ENCODE measurements at places on chromosomes 11 and 22.

- no peak for DNase-seq
Observed at GRCh38 chr11:11391796-11392463, 38.9 kb upstream of the CSNK2A3 start.

DNA sequence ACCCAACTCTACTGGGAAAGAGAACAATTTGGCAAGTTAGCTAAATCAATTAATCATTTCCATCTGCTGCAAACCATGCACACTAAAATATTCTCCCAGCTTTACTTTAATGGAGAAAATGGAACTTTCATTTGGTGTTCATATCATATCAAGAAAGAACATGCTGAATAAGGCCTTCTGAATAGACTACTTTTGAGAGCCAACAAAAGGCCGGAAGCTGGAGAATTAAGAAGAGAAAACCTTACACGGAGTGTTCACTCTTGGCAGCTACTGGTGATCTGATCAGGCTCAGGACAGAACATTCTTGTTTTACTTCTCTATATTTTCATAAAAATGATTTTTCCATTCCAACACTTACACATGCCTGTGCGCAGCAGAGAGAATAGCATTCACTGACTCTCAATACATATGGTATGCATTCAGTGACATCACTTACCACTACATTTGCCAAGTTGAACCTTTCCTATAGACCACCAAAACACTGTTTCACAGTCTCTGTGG is 165.3 kb downstream of the TTC28 start:
- DNase-seq, result no peak

GRCh38 chr11:20025332-20025840 is 134.9 kb downstream of the DBX1 start:
- DNase-seq, result no peak

- no peak for DNase-seq
Observed at GRCh38 chr22:31623592-31624304, 38.3 kb downstream of the PISD start.

DNA sequence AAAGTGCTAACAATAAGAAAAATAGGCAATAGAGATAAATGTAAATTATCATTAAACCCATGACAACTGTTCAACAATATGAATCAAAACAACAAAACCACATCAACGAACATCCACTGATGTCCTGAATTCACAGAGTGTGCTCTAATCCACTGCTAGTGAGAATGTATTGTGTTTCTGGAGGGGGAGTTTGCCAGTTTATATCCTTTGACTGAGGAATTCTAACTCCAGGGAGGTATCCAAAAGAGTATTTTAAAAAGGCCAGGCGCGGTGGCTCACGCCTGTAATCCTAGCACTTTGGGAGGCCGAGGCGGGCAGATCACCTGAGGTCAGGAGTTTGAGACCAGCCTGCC is 1.7 kb upstream of the WEE1 start:
- DNase-seq, result no peak

GRCh38 chr11:10975287-10975721 is 117.5 kb upstream of the ZBED5 start:
- no peak for DNase-seq

DNA sequence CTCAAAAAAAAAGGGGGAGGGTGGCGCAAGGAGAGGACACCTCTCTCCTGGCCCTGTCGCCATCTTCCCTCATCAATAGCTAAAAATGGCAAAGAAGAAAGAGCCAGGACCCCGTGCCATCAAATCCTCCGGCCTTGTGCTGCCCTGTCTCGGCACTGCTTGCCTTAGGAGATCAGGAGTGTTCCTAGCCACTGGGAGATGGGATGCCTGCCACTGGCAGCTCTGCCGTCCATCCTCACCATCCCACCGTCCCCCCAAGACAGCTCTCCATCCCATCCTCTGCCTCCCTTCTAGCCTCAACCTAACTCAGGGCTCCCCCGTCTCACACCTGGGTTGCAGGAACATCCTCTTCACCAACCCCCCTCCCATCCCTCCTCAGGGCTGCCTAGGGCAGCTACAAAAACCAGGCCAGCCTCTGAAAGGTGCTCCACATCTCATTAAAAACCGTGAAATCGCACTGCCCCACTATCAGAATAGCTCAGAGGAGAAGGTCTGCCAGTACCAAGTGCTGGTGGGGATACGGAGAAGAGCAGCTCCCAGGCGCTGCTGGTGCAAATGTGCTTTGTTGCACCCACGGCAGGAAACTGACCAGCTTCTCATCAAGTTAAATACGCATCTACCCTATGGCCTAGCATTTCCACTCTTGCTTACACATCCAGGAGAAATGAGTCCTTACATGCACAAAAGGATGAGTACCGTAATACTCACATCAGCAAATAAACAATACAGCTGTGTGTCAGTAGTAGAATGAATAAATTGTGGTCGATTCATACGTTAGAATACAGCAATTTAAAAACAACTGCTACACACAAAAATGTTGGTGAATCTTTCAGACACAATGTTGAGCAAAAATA is 31.7 kb upstream of the GCAT start:
- DNase-seq, result no peak

GRCh38 chr11:45266676-45267020 is 19.5 kb downstream of the SYT13 start:
- DNase-seq, result no peak

DNA sequence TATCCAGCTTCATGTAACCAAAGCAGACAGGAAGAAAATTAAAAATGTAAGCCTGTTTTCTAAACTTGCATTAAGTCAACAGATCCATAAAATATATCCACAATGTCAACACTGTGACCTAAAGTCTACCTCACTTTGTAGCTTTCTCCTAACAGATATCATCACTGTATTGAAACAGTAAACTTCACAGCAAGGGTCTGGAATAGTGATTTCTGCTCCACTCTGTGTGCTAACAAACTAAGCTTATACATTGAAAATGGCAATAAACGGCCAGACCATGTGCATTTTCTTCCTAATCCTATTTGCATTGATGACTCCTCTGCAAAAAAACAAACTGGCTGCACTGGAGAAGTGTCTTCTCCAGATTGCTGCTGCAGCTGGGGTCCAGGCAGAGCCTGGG is 26.8 kb downstream of the CADM1 start:
- DNase-seq, result no peak

DNA sequence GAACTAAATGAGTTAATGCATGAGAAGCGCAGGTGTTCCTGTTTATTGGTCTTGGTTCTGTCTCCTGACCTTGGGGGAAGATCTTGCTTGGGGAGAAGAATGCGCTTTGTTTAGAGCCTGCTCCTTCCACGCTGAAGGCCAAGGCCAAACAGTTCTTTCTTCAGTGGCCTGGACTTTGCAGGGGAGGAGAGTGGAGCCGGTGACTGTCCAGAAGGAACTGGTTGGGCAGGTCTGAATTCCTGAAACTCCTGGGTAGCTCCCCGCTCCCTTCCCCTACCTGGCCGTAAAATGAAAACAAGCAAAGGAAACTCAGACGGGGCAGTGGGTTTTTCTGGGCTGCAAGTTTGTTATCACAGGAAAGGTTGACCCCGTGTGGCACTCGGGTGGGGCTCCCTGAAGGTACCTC is 3.6 kb downstream of the ARHGAP8 start:
- DNase-seq, result no peak

GRCh38 chr11:72223615-72224563 is 678 bp upstream of the INPPL1 start:
- peak; percentile 69 for DNase-seq

DNA sequence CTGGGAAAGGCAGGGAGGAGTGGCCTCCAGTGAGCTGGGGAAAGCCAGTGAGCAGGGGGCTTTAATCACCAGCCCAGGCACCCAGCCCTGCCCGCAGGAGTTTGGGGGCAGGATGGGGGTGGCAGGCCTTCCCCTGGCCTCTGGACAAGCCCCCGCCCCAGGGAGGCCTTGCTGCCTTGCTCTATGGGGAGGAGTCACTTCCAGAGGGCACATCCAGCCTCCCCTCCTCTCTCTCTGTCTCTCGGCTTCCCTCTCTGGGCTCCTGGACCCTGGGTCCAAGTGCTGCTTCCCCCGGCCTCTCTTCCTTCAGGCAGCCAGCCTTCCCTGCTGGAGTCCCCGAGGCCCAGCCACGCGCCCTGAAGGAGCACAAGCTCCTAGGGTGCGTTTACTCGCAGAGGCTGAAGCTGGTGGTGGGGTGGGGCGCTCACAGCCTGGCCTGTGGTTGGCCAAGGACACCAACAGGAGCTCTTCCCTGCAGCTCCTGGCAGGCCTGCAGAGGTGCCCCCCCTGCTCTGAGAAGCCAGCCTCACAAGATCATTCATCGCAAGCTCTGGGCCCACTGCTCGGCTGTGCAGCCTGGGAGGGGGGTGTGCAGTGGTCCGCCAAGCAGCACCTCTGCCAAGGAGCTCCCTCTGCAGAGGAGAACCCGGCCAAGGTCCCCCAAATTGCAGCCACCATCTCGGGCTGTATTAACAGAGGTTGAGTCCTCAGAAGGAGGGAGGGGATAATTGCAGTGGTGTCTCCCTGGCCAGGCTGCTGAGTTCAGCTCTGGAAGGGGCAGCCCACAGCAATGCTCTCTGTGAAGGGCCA is 25.4 kb downstream of the OSBPL5 start:
- no peak for DNase-seq

DNA sequence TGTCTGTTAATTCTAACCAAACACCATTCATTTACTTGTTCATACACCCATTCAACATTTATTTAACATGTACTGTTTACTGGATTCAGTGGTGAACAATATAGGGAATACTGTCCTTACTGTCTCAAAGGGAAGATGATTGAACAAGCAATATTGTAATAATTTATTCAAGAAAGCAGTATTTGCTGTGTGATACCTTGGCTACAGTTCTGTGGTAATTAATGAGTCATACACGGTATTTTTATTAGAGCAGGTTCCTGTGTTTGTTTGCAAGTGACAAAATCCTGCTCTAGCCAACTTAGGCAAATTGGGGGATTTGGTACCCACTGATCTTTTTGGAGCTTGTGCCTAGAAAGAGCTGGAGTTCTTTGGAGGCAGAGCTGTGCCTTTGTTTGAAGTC is 15.7 kb downstream of the PIH1D2 start:
- no peak for DNase-seq

GRCh38 chr22:20562607-20563465 is 55.4 kb downstream of the MED15 start:
- DNase-seq, result no peak

DNA sequence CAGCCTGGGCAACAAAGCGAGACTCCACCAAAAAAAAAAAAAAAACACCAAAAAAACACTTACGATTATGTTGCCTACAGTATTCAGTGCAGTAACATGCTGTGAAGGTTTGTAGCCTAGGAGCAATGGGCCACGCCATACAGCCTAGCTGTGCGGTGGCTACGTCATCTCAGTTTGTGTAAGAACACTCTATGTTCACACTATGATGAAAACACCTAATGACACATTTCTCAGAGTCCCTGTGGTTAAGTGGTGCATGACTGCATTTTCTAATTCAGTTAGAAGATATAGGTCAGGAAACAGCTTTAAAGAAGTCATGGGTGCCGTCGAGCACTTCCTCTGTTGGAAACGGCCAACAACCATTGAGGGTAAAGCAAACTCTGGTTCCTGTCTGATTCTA is 75.7 kb upstream of the ANO1 start:
- no peak for DNase-seq

DNA sequence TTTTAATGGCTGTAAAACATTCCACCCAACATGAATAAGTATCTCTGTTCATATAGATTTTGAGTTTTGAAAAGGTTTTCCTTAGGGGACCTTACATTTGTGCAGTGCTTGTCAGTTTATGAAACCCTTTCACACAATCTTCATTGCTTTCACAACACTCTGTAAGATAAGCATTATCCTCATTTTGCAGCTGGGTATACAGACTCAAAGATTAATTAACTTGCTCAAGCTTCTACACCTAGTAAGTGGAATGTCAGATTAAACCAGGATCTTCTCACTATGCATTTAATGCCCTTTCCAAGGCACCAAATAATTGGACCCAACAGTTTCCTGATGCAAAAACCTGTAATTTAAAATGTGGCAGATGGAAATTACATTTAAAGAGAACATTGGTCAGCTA is 11.6 kb upstream of the GAB2 start:
- no peak for DNase-seq

GRCh38 chr11:114343020-114343419 is 46.8 kb downstream of the NNMT start:
- no peak for DNase-seq

DNA sequence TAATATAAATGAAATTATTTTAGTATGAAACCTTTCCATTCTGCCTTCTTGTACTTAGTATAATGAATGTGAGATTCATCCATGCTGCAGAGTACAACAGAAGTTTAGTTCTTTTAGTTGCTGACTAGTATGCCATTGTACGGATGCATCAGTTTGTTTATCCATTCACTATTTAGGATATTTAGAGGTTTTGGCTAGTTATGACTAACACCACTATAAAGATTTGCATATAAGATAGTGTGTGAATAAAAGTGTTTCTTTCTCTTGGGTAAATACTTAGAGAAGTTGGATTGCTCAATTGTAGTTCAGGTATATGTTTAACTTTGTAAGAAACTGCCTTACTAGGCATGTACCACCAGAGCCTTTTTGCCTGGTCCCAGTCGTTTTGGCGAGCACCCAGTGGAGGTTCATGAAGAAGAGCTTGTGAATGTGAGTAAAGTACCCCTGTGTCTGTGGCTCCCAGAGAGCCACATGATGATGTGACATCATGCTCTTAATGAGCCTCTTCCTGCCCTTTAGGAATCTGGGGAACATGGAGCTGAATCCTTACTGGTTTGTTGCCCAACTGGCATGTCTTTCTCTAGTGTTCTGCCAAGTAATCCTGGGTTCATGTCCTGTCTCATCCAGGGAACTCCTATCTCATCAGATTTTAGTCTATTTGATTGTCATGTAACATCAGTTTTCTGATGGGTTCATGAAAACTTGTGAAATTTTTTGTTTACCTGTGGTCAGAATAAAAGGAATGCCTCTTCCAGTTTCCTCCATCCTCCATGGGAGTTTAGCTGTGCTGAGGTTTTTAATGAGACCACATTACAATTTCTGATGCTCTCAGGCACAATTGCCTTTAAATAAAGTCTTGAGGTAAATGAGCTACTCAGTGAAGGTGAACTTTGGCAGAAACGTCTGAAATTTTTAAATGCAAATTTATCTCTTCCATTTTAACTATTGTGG is 234.8 kb downstream of the CASP12 start:
- no peak for DNase-seq

DNA sequence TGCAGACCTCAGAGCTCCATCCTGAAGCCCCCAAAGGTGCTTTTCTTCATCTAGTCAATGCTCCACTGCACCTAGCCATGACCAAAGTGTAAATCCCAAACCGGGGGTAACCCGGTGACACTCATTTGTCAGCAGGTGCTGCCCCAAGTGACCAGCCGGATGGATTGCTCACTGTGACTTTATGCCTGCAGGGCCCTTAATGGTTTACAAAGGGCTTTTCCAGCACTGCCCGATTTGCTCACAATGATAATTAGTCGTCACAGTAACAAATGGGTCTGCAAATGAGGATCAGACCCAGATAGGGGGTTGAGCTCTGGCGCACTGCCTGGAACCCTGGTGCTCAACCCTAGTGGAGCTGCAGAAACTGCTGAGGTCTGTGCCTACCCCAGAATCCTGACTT is 45.7 kb upstream of the CD5 start:
- no peak for DNase-seq

GRCh38 chr11:26837154-26837553 is 115.3 kb upstream of the SLC5A12 start:
- DNase-seq, result no peak

DNA sequence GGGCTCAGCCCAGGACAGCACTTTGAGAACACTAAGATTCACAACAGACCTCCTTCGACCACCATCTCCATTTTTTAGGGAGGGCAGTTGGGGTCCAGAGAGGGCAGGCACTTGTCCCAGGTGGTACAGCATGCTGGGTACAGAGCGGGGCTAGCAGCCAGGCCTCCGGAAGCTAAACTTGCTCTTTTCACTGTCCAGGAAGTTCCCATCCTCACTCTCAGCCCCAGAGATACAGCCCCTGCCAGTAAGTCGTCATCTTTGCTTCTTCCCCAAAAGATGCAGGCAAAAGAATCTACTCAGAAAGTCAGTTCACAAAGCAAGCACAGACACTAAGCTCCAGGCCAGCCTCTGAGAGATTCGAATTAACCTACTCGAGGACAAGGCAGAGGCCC is 6.7 kb upstream of the RAB3IL1 start:
- DNase-seq, result no peak
